Hippocampal formation (tissue), 2 donors: ENCODE measurements at places on chromosomes 4 and X.
A peak's percentile ranks its signal among the peaks of the same experiment; 100 is the strongest.

- no peak for DNase-seq
Observed at GRCh38 chr4:155620637-155621036, 46.0 kb upstream of the GUCY1A1 start.

DNA sequence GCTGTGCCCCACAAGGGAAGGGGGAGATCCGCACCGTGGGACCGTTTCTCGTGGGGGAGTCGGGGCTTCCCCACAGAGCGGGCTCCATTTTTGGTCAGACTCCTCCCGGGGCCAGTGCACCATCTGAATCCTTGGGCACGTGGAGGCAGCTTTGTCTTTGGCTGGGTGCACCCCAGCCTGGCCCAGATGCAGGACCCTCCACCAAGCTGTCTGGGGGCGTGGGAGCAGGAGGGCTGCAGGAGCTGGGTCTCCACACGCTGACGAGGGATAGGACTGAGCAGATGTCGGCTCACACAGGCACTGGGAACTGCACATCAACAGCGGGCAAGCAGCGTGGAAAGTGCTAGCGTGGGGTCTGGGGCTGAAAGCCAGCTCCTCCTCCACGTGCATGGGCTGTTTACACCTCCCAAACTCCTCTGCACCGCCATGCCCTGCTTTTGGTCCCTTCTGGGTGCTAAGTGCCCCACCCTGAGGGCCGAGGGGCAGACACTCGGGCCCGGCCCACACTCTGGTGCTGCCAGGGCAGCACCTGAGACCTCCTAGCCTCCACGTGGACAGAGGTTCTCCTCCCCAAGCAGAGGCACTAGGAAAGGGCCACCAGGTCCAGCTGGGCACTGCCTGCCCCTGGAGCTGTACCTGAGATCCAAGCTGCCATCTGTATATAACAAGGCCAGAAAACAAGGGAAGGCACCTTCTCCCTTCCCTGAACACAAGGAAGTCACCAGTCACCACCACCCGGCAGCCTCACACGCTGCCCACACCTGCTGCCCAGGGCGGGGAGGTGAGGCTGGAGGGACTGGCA, 13.8 kb downstream of the DGKQ start:
- no peak for DNase-seq

DNA sequence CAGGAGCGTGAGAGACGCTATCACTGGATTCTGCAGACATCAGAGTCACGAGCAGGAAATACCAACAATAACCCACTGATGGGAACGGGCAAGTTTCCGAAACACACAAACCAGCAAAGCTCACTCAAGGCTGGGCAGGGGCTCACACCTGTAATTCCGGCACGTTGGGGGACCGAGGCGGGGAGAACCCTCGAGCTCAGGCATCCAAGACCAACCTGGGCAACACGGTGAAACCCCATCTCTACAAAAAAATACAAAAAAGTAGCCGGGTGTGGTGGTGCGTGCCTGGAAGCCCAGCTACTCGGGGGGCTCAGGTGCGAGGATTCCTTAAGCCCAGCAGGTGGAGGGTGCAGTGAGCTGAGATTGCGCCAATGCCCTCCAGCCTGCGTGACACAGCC, 17.2 kb upstream of the GTPBP6 start:
- DNase-seq = no peak

GRCh38 chr4:170089668-170090351, at the start of gene AADAT:
TSS of gene AADAT (minus strand) at chr4:170089956. CDS start at chr4:170089690, 266 bp downstream.
- peak; percentile 81 for DNase-seq
